ENCODE measurements at places on chromosomes 16 and 17.

DNA sequence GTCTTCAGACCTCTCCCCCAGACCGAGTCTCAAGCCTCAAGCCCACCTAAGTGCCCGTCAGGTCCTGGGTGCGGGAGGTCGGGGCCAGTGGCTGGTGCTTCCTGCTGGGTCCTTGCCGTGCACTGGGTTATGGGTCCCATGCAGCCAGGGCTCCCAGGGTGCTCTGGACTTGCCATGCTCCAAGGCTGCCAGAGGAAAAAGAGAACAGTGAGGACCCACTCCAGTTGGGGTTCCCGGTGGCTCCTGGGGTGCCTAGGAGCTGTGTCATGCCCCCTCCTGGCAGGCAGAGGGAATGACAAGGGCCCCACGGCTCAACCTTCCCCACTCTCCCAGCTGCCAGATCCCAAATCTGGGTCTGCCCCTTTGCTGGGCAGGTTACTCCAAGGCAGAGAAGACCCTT lies 3.8 kb downstream of the SNX20 start:
- no peak for DNase-seq

DNA sequence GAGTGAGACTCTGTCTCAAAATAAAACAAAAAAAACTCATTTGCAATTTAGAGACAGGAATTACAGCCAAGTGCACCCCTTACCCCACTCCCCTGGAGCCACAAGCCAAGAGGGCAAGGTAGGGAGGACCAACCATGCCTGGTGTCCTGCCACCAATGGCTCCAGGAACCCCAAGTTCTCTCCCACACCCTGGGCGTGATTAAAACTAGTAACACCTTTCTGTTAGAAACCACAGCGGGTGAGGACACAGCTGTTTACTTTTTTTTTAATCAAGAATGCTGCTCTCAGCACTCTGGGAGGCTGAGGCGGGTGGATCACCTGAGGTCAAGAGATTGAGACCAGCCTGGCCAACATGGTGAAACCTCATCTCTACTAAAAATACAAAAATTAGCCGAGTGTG lies 38.1 kb downstream of the ANKRD11 start:
- no peak for DNase-seq

DNA sequence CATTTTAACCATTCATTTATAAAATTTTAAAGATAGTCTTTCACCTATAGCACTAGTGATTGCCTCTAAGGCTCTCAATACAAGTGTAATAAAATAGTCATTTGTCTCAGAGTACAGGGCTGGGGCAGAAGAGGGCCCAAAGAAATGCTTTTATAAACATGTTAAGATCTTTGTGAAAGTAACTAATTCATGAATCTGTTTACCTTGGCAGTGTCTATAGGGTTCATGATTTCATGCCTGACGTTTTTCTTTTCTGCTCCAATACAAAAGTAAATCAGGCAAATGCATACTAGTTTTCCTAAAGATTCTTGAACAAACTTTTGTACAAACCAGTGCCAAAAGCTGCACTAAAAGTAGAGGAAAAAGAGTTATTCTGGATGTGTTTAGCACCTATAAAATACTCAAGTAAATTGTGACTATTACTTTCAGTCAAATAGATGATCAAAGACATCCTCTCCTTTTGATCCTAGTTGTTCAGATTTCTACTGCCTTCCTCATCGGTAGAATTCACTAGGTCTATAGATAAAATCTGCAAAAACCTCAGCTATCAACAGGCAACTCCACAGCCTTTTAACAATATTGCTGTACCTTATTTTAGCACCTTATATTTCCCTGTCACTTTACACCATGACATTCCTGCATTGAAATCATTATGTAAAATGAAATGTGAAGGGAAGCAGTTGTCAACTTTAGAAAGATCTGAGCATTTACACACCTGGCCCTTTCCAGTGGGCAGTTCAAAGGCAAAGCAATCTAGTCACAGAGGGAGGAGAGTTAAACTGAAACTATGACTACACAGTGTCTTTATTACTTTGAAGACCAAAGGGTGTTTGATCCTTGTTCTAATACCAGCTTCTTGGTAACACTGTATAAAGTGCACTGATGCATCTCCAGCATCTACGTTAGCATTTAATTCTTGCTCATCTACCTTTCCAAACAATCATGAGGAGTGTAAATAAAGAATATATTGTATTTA lies 100.0 kb upstream of the MED13 start:
- no peak for DNase-seq

DNA sequence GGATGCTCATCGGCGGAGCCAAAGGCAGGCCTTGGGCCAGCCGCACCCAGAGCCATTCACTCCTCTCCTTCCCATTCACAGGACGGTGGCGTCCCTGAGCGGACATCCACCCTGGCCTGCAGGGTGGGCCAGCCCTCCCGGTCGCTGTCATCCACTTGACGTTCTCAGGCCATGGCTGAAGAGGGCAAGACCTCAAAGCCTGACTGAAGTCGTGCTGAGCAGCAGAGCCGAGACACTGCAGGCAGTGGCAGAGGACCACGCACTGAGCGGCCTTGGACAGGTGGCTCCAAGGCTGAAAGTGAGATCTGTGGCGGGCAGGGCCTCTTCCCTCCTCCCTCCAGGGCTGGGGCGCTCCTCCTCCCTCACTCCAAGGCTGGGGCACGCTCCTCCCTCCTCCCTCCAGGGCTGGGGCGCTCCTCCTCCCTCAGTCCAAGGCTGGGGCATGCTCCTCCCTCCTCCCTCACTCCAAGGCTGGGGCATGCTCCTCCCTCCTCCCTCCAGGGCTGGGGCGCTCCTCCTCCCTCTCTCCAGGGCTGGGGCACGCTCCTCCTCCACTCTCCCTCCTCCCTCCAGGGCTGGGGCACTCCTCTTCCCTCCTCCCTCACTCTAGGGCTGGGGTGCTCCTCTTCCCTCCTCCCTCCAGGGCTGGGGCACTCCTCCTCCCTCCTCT lies 24.1 kb downstream of the GNPTG start:
- no peak for DNase-seq

GRCh38 chr16:66614161-66614802 lies 9.8 kb downstream of the CMTM3 start:
- no peak for DNase-seq

DNA sequence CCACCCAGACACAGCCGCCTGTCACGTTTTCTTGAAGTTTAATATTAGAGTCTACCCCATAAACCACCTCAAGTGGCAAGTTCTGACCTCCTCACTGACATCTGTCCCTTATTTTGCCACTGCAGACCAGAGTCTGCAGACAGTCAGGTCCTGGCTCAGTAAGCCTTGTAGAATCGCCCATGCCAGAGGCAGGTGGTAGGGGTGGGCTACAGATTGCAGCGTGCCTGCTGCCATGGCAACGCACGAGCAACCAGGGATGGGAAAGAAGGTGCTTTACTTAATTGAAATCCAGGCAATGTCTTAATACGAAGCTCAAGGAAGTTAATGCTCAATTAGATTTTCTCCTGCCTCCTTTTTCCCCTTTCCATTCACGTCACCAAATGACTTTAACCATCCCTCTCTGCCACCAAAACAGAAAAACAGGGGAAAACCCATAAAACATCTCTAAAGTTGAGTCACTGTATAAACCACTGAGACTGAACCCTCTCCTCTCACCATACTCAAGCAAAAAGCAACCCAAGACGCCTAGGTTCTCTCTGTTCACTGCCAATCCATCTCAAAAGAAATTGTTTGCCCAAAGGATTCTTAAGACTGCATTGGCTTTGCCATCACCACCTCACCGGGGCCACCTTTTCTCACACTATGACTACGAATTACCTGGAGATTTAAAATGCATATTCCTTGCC lies 228.8 kb downstream of the SLC39A11 start:
- DNase-seq, result no peak

GRCh38 chr17:1792495-1793446 lies 30.9 kb downstream of the SERPINF1 start:
- DNase-seq, result no peak

DNA sequence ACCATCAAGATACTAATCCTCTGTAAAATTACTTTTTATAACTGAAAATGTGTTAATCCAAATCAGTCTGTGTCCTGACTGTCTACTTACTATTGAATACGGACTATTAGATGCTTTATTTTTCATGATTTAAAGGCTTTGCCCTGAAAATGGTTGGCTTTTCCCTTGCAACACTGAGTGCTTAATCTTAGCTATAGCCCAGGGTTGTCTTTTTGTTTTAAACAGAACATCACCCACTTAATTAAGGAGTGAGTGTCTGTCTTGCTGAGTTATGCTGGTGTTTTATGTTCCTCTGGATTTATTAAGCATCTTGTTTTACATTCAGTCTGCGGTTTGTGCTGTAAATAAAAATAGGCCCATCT lies 11.0 kb downstream of the FTO start:
- DNase-seq, result no peak

Measured in endothelial cell of umbilical vein (primary cell).